ENCODE measurements at places on chromosomes 7 and 10.

DNA sequence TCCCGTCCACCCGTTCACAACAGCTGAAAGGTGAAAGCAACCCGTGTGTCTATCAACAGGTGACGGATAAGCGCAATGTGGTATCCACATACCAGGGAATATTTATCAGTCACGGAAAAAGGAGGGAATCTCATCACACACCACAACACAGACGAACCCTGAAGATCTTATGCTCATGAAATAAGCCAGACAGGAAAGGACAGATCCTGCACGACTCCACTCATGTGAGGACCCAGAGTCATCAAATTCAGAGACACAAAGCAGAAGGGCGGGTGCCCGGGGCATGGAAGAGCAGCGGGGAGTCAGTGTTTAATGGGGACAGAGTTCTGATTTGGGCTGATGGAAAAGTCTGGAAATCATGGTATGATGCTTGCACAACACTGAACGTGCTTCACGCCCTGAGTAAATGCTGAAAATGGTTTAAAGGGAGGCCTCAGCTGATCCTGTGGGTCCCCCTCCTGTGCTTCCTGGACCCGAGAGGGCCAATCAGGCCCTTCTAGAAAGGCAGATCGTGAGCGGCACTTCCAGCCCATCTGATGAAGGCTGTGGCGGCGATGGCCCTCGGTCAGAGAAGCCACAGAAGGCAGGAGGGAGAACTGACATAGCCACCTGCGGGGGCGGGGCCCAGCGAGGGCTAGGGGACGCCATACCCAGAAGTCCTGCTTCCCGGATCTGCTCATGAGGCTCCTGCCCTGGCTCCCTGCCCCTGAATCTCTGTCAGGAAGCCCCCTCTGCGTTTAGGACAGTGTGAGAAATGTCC, 19.1 kb downstream of the WDR86 start:
- no peak for DNase-seq

DNA sequence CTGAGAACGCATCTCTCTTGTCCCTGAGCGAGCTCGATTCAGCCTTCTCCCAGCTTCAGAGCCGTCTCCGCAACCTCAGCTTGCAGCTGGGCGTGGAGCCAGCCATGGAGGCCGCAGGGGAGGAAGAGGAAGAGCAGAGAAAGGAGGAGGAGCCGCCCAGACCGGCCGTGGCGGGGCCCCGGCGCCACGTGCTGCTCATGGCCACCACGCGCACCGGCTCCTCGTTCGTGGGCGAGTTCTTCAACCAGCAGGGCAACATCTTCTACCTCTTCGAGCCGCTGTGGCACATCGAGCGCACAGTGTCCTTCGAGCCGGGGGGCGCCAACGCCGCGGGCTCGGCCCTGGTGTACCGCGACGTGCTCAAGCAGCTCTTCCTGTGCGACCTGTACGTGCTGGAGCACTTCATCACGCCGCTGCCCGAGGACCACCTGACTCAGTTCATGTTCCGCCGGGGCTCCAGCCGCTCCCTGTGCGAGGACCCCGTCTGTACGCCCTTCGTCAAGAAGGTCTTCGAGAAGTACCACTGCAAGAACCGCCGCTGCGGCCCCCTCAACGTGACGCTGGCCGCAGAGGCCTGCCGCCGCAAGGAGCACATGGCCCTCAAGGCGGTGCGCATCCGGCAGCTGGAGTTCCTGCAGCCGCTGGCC, 43.2 kb downstream of the CHST3 start:
- DNase-seq = no peak

DNA sequence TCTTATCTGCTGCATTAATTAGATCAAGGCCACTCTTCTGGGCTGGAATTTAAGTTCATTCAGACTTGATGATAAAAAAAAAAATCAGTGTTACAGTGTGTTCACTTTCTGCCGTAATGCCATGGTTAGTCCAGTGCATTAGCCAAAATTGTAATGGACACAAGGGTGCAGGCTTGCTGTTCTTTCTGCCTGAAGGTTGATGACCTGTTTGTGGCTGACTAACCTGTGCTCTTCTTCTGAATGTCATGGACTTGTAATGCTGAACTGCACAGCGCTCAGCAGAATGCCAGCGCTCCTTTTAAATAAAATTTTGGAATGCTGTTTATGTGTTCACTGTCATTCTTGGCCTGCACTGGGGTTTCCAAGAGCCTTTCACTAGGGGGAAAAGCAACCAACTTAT, 323.2 kb downstream of the ZNF248 start:
- DNase-seq = no peak

- DNase-seq = no peak
Observed at GRCh38 chr10:125641398-125641797, 41.6 kb downstream of the TEX36 start.

DNA sequence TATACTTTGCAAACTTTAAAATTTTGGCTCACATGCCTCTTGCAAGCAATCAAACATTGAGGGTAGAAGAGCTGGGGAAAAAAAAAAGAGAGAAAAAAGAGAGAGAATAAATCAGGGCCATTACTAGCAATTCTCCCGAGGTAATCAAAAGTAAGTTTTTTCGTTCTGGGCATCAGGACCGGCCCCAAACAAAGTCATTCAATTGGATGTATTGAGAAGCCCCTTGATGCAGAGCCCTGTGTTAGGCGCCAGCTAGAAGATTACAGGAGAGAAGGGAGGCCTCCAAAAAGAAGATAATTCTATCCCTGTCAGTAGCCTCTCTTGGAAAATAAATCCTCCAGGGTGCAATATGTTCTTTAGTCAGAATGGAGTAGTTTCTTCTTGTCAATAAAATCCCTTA, 2.2 kb upstream of the CTNNA3 start:
- DNase-seq = no peak

DNA sequence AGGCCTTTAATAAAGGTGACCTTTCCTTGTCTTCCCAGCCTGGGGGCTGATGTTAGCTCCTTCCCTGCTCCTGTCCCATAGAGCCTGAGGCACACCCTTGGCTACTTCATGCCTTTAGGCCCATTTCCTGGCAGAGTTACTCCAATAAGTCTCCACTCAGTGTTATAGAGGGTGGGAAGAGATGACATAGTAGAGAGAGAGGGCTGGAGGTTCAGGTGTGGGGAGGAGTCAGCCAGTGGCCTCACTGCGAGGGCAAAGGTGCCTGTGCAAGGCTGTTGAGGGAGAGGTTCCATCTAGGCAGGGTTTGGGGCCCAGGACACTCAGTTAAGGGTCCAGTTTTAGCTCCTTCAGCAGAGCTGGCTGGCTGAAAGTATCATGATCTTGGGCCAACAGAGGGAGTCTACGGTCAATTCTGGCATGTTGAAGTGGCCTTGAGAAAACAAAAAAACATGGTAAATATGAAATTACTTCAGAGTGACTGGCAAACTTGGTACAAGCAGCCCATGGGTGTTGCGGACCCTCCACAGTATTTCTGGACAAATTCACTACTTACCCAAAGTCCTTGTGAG, 67.9 kb downstream of the ZNF783 start:
- no peak for DNase-seq

DNA sequence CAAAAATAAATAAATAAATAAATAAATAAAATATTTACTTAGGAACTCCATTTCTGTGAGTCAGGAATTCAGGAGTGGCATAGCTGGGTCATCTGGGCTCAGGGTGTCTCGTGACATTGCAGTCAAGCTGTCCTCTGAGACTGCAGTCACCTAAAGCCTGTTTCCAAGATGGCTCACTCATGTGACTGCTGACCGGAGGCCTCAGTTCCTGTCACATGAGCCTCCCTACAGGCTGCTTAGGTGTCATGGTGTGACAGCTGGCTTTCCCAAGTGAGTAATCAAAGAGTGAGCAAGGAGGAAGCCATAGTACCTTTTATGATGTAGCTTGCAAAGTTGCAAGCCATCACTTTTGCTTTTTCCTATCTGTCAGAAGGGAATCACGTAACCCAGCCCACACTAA, 128.6 kb upstream of the KCTD7 start:
- no peak for DNase-seq

GRCh38 chr10:130065251-130065650, 45.4 kb downstream of the C10orf143 start:
- DNase-seq = no peak

DNA sequence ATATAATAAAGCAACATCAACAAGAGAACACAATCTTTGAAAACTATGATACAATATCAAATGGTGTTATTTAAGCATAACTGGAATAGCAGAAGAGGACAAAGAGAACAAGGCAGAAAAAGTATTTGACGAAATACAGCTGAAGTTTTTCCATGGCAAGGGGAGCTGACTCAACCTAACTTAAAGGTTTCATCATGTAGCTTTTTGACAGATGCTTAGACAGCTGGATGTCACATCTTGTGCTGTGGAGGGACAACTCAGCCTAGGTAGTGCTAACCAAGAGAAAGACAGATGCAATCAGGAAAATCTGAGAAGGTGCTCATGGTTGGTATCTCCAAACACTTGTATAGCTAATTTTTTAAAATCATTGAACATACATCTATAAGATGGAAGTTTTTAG, 208.2 kb downstream of the TFEC start:
- no peak for DNase-seq

DNA sequence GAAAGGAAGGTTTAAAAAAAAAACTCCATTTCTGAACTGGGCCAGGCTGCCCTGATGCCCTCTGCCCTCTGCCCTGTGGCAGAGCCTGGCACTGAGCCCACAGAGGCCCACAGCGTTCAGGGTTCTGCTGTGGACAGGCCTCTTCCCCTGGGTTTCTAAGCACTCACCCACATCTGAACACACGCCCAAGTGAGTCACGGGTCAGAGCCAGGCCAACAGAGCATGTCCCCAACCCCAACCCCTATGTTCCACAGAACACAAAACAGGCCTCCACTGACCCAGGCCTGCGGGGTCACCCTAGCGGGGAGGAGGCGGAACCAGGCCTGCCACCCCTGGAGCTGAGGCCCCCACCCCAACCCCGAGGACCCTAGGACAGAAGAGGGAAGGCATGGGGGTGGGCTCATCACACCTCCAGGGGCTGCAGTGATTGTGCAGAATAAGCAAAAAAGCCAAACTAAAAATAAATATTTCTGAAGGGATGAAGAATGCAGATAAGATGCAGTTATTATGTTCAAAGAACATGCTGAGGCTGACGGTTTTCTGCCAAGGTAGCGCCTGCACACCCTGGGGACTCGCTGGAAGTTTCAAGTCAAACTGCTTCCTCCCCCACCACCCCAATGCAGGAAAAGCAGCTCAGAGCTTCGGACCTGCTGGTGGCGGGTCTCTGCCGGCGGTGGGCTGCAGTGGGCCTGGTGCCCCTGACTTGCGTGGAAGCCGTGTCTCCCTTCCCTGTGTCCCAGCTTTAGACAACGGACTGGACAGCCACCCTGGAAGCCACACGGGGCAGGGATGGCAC, 5.4 kb downstream of the WDR86 start:
- no peak for DNase-seq

DNA sequence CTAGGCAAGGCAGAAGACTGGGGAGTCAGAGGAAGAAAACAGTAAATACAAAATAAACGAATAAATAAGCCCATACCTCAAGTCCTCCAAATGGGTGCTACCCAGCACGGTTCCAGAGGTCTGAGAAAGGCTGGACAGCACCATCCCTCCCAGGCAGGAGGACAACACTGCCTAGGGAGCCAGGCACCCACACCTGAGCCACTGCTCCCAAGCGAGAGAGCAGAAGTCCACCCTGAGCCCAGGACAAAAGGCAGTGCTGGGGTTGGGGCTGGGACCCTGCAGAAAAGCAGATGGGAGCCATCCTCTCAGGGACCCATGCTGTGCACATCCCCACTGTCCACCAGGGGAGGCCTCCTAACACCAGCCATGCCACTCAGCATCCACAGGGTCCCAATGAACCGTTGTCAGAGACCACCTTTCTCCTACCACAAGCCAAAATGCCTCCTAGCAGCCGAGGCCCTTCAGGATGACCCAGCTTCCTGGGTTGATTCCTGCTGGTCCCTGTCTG, 16.2 kb downstream of the GFRA1 start:
- no peak for DNase-seq

DNA sequence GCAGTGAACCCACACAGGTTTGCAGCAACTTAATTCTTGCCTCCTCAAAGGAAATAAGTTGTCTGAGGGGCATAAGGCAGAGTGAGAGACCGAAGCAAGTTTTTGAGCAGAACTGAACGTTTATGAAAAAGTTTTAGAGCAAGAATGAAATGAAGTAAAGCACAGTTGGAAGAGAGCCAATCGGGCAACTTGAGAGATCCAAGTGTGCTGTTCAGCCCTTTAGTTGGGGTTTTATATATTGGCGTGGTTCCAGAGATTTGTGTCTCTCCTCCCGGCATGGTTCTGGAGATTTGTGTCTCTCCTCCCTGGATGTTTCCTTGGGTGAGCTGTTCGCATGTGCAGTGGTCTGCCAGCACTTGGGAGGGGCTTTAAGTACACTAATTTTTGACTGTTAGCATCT, 141.4 kb upstream of the DGKB start:
- no peak for DNase-seq

DNA sequence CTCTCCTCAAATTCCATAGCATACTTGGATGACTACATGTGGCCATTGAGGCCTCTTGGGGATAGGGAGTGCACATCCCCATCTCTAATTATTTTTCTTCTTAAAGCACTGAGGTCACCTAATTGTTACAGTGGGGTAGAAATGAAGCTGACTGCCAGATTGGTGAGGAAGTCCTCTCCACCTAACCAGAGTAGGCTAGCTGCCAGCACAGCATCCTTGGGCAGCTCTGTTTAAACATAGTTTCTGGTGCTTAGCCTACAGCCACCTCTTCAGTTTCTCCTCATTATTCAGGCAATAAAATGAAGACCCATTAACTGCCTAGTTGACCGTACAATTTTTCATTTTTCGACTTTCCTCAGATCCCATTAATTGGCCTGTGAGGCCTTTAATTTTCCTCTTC, 104.6 kb downstream of the MLLT10 start:
- no peak for DNase-seq

- no peak for DNase-seq
Observed at GRCh38 chr10:75475460-75476182, 44.2 kb downstream of the LRMDA start.

GRCh38 chr10:62082729-62083411, 181.4 kb downstream of the ARID5B start:
- peak; percentile 62 for DNase-seq

DNA sequence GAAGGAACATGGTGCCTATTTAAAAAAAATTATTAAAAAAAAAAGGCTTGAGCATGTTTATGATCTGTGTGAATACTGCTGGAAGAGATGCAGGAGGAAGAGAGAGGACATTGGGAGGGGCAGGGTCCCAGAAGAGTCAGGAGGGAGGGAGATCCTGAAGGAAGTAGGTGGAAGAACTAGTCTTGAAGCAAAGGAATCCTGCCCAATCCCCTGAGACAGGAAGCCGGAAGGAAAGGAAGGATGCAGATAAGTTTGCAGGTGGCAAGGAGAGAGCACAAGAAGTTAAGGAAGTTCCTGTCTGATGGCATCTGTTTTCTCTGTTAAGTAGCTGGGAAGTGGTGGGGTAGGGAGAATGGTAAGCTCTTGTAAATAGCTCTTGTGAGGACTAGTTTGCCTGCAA, 318.5 kb downstream of the DOCK4 start:
- DNase-seq = peak; percentile 26

GRCh38 chr10:111137007-111137406, 60.2 kb downstream of the ADRA2A start:
- no peak for DNase-seq

- DNase-seq = no peak
Observed at GRCh38 chr7:2610898-2611297, 20.9 kb upstream of the TTYH3 start.

Measured in pulmonary artery endothelial cell (primary cell).